ENCODE measurements at places on chromosomes 5 and 9.

GRCh38 chr9:121169094-121169601, 32.5 kb downstream of the RAB14 start:
- no peak for DNase-seq

DNA sequence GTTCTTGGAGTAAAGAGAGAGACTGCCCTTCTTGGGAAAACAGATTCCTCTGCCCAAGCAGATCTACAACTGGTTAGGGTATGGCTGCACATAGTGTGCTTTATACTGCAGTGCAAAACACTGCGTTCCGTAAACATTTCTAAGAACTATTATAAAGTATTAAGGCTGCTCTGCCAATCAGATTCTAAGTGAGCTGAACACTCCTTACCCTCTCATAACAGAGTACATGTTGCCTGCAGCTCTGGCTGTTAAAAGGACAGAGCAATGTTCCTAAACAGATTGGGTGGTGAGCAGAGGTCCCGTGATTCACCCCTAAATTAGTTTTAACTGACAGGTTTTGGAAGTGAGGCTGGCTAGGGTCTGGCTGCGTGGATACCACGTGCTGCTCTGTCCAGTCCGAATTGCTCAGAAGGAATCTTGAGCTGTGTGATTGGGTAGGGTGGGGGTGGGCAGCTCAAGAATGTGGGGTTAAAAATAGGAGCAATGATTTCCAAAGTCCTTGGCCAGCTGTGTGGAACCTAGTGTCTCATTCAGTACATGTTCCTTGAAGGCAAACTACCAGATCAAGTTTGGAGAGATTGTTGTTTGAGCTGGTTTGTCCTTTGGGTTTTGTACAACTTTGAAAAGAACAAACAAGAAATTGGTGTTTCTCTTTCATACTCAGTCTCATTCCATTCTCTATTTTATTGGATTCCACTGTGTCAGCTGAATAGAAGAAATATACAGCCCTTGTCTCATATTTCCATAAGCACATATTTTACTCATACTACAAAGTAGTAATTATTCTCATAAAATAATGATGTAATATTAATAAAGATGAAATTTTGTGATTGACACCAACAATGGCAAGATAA, 497.6 kb upstream of the CD180 start:
- no peak for DNase-seq

DNA sequence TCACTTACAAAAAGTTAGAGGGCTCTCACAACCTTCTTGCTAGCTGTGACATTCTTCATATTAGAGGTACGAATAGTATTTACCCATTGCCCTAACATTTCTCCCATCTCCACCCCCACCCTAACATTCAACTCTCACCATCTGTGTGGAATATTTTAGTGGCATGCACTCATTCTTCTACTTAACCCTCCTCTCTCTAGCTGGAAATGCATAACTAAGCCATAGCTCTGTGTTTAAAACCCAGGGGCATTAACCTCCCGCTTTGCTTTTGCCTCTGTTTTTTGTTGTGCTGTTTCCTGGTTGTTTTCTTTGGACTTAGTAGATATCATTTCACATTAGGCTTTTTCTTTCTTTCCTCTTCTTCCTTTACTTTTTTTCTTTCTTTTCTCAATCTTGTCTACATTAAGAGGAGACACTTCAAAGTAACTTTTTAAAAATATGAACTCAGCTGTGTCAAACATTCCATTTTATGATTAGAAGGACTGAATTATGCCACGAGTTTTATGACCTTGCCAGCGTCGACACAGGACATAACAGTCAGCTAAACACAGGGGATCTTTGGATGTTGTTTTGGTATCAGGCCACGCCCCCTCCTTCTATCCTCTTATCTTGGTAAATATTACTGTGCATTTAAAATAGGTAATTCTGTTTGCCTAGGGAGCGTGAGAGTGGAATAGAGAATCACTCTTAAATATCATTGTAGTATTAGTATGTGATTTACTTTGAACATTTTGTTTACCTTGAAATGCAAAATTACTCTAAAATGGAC, 236.0 kb downstream of the CD180 start:
- no peak for DNase-seq

DNA sequence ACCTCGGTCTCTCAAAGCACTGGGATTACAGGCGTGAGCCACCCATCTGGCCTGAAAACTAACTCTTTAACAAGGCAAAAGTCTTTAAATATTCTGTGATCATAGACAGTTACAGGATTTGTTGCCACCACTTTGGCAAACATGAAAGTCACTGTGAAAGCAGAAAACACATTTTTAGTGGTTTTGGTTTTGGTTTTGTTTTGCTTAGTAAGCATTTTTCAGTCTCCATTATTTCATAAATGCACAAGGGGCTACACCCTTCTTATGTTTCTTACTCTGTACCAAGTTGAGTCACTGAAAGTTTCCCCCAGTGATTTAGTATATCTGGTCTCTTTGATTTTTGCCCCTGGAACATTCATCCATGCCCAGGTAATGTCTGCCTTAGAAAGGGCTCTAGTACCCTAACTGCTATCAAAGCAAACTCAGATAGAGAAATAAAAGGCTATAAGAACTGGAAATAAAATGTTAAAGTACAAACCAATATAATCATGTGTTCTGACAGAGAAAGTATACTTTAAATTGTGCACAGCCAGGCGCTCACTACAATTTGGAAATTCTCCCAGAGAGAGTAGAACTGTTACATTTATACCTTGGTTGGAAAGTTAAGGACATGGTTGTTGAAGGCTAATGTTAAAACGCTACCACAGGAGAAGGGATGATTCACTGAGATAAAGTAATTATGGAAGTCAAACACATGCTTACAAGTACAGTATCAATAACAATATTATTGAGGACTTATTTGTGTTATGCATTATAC, 1022.5 kb upstream of the DMAC1 start:
- no peak for DNase-seq

- DNase-seq = no peak
Measured at GRCh38 chr5:3006526-3006925, 255.0 kb upstream of the IRX2 start.

Measured in mesothelial cell of epicardium (in vitro differentiated cells).